ENCODE measurements at places on chromosomes 3 and 15.
A peak's percentile ranks its signal among the peaks of the same experiment; 100 is the strongest.

DNA sequence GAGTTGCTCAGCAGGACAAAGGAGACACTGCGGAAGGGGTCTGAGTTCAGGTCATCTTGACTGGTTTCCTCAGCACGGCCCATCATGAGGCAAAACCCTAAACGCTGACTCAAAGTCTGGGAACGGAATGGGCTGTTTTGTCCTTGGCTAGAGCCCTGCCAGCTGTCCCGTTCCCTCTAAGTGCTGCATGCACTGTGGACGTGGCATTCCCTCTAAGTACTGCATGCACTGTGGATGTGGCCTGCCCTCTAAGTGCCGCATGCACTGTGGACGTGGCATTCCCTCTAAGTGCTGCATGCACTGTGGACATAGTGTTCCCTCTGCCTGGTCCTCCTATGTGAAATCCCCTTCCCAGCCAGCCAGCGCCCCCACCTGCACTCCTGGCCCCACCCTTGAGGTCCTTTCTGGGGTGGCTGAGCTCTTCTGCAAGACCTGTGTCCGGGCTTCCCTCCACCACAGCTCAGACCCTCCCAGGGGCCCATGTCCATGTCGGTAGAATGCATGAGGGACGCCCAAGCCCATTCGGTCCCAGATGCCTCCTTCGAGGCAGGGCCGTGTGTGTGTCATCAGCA is 36.7 kb downstream of the TM2D3 start:
- DNase-seq, result no peak

DNA sequence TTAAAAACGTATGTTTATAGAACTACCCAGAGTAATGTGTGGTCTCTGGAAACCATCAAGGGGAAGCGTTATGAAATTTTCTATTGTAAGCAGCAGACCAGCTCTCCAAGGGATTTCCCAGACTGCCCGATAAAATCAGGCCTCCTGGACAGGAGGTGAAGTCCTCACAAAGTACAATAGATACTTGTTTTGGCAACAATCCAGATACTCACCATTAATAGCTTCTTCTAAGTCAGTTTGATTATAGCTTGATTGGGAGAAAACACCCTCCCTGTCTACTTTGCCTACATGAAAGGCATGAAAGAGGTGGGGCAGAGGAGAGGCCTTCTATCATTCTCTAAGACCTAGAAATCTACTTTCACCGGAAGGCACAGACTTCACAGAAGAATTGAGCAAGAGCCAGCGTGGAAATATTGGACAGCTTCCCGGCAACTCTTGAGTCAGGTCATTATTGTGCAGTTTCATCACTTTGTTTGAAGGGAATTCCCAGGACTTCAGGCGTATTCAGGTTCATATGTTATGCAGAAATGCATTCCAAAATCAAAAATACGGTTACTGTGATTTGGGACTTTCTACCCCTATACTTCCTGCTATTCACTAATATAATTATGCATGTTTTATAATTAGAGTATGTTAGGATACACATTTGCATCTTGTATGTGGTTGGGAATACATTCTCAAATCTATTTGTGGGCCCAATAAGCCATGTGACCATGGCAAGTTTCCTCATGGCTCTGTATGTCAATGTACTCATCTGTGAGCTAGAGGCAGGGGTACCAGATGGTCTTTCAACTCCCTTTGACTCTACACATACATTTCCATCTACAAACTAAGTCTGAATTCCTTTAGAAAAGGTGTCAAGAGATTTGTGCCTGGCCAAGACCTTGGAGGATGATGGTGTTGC is 103.5 kb downstream of the CD47 start:
- peak; percentile 61 for DNase-seq

GRCh38 chr15:69275074-69275670 is 23.5 kb upstream of the PAQR5 start:
- no peak for DNase-seq

DNA sequence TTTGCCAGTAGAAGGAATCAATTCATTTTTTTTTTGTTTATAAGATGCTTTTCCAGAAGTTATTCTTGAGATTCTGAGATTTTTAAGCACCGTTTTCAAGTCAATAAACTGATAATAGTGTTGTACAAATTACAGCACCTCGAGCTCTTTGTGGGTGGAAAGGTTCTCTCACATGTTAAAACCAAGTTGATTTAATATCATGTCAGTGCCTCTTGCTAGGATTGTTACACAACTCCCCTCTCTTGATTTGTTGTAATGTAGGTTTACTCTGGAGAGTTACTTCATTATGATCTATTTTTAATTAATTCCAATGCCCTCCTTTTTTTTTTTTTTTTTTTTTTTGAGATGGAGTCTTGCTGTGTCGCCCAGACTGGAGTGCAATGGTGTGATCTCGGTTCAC is 25.8 kb upstream of the UBXN7 start:
- no peak for DNase-seq

DNA sequence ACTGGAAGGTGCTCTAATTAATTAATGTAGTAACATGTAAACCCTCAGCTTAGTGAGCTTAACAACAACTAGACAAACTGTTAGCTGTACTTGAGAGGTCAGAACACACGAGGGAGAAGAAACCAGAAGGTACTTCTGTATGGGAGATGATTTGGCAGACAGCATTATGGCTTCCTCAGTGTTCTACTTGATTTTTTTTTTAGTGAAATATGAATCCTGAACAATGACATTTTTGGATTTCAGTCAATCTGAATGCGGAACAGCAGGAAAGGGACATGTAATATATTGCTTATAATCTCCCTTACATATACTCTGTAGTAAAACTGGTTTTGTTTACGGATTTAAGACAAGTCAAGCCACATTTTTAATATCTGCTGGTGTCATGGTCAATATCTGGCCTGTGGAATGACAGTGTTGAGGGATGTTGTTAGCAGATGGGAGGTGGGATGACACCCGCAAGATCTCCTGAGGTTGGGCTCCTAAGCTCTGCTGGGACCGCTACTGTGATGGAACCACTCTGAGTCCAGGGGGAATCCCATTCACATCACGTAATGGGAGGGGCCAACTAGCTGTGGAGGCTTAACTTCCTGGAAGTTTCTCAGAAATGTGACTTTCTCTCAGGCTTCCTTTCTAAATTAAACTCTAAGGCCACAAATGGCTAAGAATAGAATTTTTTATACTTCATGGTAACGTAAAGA is 18.7 kb downstream of the TNFAIP8L3 start:
- no peak for DNase-seq

GRCh38 chr15:81002009-81002330 is 1.2 kb downstream of the TLNRD1 start:
- DNase-seq, result no peak

GRCh38 chr15:75153087-75153486 is 48.6 kb upstream of the C15orf39 start:
- no peak for DNase-seq

- no peak for DNase-seq
Observed at GRCh38 chr15:90309020-90309419, 43.1 kb upstream of the ZNF774 start.

- DNase-seq, result no peak
Observed at GRCh38 chr15:75867449-75867848, 24.2 kb downstream of the UBE2Q2 start.

DNA sequence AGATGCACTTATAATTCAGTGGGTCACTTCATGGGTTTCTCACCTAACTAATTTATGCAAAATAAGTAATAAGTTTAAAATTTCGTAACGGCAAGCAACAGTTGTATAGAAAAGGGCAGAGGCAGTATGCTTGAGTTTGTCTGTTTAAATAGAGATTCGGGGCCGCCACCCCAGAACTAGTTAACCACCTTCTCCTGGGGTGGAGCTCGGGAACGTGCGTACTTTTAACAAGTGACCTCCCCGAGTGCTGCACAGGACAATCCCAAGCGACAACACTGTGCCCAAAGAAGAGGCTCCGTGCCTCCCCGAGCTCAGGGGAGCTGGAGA is 439 bp downstream of the SSR3 start:
- no peak for DNase-seq

- DNase-seq, result no peak
Observed at GRCh38 chr15:22808761-22809280, 22.4 kb downstream of the NIPA1 start.

GRCh38 chr15:100672959-100673358 is 70.6 kb downstream of the ASB7 start:
- DNase-seq, result no peak

- DNase-seq, result peak; percentile 61
Observed at GRCh38 chr3:194137008-194137505, 1.1 kb downstream of the HES1 start.

GRCh38 chr3:61199843-61200242 is 51.4 kb downstream of the FHIT start:
- DNase-seq, result no peak

GRCh38 chr3:101870138-101870537 is 20.8 kb downstream of the NFKBIZ start:
- DNase-seq, result no peak

GRCh38 chr15:56832125-56832524 is 86.3 kb upstream of the TCF12 start:
- DNase-seq, result peak; percentile 85

DNA sequence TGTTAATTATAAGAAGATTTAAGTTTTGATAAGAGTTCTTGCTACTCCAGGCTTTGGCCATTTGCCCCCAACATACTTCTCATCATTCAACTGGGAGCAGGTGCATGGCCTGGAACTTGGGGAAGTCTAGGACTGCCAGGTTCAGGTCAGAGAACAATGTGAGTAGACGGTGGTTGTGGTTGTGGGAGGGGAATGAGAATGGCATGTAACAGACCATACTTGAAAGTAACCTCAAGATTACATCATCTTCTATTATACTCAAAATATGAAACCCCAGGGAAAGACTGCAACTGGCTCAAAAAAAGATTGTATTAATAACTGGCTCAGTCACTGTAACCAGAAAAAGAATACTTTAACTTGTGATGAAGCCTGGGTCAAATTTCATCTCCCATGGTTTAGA is 364.9 kb upstream of the DPPA4 start:
- DNase-seq, result no peak

DNA sequence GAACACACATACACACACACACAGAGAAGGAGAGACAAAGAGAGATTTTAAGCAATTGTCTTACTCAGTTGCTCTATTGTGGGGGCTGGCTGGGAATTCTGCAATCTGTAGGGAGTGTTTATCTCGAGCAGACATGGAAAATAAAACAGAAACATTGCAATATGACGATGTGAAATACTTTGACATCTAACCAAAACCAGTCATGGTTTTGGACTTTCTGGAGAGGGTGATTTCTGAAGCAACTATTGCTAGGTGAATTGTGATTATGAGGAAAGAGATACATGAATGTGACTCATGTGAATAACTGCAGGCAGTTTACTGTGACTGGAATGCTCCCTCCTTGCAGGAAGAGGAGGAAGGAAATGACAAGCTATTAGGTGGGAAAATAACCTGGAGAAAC is 12.3 kb upstream of the PHLDB2 start:
- DNase-seq, result no peak

DNA sequence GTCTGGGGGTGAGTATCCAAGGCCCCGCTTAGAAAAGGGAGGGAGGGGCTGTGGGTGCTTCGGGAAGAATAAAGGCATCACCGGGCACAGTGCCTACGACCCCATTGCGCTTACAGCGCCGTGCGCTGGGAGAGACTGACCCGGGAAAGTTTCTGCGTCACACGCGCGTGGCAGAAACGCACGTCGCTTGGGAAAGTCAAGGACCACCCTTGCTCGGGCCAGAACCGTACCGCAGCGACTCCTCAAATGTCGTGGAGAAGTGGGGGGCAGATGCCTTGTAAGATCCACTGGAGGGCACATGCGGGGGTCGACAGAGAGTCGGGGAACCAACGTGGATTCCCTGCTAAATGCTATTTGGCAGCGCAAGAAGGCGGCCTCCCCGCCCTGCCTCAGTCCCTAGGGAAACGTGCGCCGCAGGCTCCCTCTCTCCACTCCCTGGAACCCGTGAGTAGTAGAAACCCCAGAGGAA is 2.4 kb downstream of the ADAMTS9 start:
- peak; percentile 50 for DNase-seq

DNA sequence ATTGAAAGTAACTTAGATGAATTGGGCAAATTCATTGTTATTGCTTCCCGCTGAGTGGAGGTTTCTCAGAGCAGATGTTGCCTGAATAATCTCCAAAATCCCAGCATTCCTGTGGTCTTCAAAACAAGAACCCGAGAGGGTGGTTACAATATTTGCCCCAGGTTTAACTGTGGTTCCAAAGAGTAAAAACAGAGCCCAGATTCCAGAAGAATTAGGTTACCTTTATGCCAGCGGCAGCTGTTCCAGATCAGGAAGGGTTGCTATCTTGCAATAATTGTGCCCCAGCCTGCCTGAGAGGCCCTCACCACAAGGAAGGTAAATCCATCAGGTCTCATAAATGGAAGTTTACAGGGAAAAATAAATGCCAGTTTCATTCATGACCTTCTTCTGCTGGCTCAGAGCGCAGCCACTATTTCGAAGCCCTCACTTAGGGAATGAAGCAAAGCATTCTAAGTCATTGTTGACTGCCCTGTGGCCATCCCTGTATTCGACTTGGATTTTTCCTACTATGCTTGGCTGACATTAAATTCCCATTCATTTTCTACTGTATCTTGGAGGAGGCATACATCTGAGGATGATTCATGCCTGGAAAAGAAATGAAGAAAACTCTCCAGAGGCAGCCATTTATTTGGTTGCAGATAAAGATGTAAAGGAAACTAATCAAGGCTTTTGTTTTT is 54.6 kb downstream of the SSUH2 start:
- DNase-seq, result no peak
